ENCODE measurements at places on chromosomes 16 and 17. TPM values are rescaled to one million over a fixed set of nuclear protein-coding genes. Genes with fewer than 3 reads are reported as not detected.

GRCh38 chr17:47618410-47618809 lies 31.3 kb upstream of the KPNB1 start:
- no peak for DNase-seq

DNA sequence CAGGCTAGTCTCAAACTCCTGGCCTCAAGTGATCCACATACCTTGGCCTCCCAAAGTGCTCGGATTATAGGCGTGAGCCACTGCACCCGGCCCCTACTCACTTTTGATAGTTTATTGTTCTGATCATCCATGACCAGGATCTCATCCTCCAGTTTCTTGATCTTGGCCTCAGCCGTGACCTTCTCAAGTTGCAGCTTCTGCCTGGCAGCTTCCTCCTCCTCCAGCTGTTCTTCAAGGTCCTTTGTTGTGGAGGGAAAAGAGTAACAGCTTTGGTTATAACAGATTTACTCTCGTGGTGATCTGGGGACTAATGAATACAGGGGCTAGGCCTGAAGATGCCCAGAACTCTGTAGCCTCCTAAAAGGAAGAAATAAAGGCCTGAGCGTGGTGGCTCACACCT lies 89.9 kb downstream of the NDE1 start:
- no peak for DNase-seq

DNA sequence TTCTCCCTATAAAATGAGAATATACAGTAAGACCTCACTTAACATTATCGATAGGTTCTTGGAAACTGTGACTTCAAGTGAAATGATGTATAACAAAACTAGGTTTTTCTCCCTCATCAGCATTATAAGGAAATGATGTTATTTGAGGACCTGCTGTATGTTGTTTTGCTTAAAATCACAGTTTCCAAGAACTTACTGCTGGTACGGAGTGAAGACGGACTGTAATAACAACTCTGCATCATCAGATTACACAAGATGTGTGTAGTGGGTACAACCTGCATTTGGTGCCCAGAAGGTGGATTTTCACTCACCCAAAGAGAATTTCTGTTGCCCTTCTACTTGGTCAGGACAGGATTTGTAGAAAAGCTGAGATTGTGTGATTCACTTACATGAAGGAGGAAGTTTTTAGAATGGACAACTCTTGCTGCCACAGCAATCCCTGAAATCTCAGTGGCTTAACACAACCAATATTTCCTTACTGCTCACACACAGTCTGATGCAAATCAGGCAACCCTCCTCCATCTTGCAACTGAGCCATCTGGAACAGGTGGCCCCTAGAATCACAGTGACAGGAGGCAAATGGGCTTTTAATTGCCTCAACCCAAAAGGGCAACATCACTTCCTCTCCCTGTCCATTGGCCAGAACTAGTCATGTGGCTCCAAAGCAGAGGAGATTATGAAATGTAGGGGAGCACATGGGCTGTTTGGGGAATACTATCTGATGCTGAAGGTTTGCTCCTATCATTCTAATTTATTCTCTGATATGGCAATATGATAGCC lies 67.6 kb upstream of the CACNG5 start:
- no peak for DNase-seq

- no peak for DNase-seq
These were observed 66.9 kb downstream of the PLXDC1 start for GRCh38 chr17:39084558-39084957.

GRCh38 chr16:26273607-26274006 lies 581.8 kb downstream of the HS3ST4 start:
- no peak for DNase-seq

KCNH4 gene
- 0.21 TPM for total RNA-seq

DNA sequence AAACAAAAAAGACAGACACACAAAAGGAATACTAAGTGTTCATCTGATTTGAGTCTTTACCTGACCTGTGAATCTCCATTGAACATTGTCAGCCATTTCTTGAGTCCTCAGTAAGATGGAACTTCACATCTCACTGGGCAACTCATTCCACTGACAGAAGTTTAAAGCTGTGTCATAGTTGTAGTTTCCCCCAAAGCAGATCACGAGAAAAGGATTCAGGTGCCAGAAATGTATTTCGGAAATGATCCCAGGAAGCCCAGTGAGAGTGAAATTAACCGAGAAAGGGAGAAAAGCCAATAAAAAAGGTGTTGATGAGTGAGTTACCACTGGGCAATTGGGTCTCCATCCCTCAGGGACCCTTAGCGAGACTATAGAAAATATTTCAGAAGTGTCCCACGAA lies 6.5 kb downstream of the CHD9 start:
- DNase-seq = no peak

DNA sequence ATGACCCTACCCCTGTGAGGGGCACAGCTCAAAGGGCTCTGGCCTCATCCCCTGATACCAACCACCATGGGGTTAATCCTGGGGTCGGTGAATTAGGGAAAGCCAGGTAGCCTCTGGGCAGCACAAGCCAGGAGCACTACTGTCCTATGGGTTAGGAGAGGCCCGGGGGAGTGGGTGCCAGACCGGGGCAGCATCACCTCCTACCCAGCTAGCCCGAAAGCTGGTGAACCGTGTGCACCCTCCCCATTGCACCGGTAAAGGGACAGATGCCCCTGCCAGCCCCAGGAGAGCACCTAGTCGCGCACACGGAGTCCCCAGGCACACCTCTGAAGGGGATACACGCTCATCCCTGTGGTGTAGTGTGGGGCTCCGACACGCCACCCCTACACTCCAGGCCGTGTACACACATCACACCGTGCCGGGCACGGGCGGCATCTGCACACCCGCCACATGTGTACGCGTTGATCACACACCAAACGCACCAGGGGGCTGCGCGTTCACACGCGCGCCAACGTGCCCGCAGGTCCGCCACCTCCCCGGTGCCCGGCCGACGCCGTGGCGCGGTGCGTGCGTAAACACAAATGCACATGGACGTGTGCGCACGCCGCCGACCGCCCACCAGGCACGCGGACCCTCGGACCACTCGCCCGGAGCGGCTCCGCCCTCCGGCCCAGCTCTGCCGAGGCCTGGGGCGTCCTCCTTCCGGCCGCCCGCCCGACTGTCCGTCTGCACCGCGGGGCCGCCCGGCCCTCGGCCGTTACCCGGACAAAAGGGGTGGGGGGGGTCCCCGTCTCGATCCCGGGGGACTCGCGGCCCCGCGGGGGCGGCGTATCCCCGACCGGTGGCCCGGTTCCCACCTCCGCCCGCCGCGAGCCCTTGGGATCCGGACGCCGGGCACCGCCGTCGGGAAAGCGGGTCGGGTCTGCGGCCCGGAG lies 785 bp downstream of the UBALD1 start:
- DNase-seq = no peak

DNA sequence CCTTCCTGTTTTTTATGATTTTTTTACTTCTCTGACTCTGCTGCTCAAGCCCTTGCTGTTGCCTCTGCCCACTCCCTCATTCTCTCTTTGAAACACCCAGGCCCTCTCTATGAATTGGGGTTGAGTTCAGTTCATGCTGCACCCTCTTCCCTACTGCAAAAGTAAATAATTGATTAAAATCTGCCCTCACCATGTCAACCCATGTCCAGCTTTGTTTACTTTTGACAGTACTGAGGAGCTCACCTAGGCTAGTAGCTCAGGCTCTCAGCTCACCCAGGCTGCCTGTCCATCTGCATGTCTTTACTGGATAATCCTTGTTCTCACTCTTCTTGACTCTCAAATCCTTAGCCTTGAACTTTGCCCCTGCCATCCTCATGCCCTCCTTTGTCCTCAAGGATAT lies 95.2 kb downstream of the SPACA3 start:
- no peak for DNase-seq

GRCh38 chr17:28178800-28179199 lies 136.3 kb downstream of the NLK start:
- DNase-seq = no peak

CDT1 gene
- not detected for total RNA-seq

DNA sequence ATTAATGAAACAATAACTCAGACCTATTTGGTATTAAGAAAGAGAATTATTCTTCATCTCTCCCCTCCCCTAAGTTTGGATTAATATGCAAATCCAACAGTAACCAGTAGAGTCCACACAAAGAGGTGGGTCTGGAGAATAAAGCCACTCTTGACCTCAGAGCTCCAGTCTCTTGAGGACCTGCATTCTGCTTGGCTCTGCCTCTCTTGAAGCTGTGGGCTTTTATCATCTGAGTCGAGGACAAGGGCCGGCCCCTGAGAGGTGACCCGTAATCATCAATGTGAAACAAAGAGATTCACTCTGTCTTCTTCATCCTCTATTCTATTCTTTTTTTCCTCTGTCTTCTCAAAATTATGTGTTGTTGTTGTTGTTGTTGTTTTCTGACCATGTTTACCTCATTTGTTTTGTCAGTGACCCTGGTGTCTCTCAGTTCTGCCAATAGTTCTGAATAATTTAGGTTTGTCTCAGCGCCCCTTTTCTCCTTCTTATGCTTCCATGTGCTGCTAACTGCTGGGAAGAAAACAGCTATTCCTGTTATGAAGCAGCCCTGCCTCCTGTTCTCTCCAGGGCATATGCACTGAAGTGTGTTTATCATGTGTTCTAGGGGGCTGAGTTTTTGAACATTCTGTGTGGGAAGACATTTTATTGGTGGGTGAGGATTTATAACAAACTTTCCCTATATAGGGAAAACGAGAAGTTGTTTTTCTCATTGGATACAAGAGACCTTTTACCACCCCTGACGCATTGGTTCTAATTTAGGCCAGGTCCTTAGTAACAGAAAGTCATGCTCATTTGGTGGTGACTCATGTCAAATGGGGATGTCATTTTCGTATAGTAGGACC lies 135.8 kb downstream of the TRIM37 start:
- no peak for DNase-seq

GRCh38 chr17:36901506-36901905 lies 35.8 kb upstream of the LHX1 start:
- no peak for DNase-seq

DNA sequence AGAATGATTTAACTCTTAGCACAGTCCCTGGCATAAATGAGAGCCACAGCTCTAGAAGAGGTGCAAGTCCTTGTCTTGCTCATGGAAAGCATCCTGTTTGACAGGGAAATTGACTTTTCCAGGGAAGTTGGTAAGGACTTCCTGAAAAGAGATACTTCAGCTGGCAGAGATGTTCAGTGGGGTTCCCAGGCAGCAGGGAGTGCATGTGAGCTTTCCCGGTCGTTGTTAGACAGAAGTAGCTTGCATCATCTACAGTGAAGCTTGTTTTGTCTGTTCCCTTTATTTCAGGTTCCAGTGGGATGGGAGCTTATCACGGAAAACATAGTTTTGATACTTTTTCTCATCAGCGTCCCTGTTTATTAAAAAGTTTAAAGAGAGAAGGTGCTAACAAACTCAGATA lies 22.9 kb downstream of the ALDH3A2 start:
- no peak for DNase-seq

DNA sequence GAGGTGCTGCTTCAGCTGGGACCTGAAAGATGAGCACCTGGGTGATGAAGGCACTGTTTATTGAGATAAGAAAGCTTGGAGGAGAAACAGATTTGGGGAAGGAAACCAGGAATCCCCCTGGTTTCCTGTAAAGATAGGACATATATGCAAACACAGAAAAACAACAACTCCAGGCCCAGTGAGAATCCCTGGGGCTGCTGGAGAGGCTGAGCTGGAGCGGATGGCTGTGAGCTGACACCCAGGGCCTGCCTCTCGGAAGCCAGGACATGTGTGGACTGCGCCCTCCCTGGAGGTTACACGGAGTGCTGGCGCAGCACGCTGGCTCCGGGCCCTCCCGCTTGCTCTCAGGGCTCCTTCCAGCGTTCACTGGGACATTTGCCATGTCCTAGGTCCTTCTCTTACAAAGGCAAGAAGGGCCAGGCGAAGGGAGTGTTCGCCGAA lies 57.5 kb downstream of the CYB5B start:
- peak; percentile 49 for DNase-seq

Data from thoracic aorta (tissue), 2 donors.